ENCODE measurements at places on chromosomes 3 and 15.

DNA sequence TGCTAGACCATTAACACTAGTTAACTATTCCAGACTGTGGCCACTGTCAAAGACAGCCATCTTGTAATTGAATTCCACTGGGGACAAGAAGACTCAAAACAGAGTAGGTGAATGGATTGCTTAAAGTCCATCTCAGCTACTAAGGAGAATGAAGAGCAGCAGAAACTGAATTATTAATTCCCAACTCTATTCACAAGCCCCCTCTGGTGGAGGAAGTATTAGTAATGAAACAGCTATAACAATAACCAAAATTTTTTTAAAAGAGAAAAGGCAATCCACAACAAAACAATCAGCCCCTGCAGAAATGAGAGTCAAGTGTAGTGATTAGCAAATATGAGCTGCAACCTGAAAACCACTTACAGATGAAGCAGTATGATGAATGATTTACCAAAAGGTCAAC is 302.8 kb downstream of the FHIT start:
- no peak for DNase-seq

DNA sequence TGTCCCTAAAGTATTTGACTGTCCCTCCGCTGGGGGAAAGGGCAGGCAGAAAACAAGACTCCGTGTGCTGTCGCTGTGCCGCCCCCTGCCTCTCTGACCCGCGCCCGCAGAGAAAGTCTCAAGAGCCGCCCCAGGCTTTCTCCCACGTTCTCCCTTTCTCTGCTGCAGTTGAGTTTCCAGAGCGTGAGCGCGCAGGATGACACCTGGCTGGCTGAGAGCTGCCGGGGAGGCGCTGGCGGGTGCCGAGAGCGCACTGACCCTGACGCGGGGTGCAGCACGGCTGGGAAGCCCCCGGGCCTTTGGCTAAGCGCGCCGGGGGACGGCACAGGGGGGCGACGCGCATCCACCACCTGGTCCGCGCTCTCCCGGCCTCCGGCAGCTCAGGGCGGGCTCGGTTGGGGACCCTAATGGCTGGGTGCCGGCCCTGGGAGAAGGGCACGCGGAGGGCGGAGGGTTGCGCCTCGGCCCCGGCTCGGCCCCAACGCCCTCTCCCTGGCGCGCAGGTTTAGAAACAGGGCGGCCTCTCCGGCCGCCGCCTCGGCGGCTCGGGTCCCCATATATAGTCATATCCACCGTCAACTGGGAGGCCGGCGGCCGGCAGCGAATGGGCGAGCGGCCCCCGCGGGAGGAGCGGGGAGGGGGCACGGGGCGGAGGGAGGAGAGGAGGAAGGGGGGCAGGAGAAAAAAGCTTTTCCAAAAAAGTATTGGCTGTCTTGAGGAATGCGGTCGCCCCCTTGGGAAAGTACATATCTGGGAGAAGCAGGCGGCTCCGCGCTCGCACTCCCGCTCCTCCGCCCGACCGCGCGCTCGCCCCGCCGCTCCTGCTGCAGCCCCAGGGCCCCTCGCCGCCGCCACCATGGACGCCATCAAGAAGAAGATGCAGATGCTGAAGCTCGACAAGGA is at the start of gene TPM1:
Gene TPM1 (plus strand): TSS at position 774 of the 903 bp plus-strand sequence. CDS start 83 bp downstream, at position 857.
- no peak for DNase-seq

GRCh38 chr15:84387086-84387485 is 151.5 kb downstream of the GOLGA6L4 start:
- no peak for DNase-seq

- no peak for DNase-seq
Measured at GRCh38 chr3:143924522-143925285, 46.9 kb upstream of the DIPK2A start.

- no peak for DNase-seq
Measured at GRCh38 chr3:120615847-120616609, 19.9 kb downstream of the NDUFB4 start.

DNA sequence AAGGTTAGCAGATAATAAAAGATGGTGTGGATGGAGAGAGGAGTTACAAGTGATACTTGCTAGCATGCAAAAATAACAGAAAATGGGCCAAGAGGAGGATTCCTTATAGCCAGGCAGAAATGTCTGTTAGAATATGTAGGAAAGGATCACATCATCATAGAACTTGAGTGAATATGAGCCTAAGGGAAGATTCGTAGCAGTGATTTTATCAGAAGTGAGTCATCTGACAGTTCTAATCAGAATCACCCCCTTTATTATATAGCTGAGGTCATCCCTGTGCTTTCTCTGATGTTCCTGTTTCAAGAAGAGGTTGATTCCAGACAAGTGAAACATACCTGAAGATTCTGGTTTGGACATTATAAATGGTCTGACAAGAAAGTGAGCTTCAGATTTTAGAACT is 22.9 kb downstream of the EXOG start:
- DNase-seq = no peak

- DNase-seq = no peak
Measured at GRCh38 chr15:94312946-94313345, 81.6 kb downstream of the MCTP2 start.

DNA sequence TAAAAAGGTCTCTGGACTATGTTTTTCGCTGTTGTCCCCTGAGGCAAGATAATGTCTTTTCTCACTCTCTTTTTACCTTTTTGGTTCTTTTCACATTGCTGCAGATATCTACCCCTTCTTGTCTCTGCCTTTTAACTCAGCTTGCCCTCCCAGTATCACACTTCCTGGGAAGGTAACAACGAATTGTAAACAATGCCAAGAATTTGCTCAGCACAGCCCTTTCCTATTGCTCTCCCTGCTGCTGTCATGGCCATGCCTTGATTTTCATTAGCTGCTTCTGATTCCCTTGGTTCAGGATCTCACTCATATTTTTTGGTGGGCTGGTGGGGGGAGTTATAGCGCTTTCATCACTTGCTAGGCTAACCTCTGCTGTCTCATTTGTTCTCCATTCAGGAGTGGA is 123.1 kb upstream of the DPH6 start:
- DNase-seq = no peak

DNA sequence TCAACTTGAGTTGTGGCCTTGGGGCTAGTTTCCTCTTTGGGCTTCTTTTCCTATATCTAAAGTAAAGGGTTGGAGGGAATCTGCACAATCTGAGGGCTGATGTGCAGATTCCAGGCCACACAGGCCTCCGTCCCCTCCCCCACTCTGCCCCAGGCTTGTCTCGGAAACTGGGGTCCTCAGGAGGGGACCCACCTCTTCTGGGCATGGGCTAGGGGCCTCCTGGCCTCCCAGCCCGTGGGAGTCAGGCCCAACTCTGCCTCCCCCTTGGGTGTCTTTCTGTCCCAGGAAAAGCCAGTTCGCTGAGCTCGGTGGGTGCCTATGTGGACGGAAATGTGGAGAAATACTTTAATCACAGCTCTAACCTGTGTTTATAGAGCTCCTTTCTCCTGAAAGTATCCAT is 4.8 kb downstream of the SMAD6 start:
- DNase-seq = no peak

- DNase-seq = no peak
Measured at GRCh38 chr3:31481697-31482096, 51.0 kb upstream of the STT3B start.

GRCh38 chr3:99504258-99504657 is 134.1 kb upstream of the COL8A1 start:
- no peak for DNase-seq

- no peak for DNase-seq
Measured at GRCh38 chr3:57959423-57960173, 48.6 kb upstream of the FLNB start.

DNA sequence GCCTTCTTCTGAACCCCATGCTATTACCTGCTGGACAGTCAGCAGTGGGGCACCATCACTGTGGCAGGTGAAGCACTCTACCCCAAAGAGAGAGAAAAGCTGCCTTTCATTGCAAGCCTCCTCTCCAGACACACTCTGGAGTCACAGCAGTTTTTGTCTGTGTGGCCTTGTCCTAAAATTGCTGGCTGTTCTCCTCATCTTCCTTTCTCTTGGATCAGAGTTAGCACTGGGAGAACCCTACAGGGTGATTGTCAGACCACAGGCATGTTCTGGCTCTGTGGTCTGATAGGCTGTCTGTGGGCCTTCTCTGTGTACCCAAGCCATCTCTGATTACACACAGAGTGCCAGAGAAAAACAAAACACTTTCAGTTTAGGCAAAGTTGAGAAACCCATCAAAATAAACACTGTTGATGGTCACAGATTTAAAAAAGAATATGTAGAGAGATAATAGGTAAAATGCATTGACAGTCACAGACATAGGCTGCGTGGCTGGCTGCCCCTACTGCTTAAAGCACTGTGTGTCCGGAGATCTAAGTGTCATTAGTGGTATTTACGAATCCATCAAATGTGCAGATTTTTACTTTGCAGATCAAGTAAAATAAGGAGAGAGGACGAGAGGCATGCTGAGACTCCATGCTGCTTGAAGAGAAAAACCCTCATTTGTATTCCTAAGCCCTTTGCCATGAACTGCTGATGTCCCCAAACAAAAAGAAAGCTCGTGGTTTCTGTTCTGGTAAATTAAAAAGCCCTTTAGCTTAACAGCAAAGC is 689.9 kb downstream of the TUSC7 start:
- DNase-seq = no peak

DNA sequence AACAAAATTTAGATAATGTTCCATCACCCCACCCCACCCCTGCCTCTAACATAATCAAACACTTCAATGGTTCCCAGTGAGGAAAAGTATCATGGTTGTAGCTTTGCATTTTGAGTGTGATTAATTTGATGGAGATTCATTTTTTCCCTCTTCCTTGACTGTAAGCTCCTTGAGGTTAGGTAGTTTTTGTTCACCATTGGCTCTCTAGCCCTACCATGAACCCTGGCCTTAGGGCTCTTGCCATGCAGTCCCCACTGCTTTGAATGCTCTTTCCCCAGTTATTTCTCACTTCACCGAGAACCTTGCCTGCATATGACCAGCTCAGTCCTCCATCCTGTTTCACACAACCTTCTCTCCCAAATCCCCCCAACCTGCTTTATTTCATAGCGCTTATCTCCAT is 5.0 kb upstream of the MBNL1 start:
- no peak for DNase-seq

DNA sequence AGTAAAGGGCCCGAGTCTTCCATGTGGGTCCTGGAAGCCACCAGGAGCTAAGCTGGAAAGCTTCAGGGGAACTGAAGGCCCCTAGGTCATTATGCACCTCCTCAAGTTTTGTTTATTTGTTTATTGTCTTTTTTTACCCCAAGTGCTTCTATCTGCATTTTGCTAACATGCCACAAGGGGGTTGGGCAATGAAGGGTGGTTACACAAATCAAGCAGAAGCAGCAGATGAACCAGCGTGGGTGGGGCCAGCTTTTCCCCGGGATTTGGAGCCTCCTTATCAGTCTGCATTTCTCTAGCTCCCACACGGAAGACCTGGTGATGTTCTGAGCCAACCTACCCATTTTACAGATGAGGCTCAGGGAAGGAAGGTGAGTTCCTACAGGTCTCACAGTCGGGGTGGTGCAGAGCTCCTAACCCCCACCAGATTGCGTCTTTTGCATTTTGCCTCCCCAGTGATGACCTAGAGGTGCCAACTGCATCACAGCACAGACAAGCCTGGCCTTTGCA is 16.8 kb downstream of the TMC3 start:
- no peak for DNase-seq

DNA sequence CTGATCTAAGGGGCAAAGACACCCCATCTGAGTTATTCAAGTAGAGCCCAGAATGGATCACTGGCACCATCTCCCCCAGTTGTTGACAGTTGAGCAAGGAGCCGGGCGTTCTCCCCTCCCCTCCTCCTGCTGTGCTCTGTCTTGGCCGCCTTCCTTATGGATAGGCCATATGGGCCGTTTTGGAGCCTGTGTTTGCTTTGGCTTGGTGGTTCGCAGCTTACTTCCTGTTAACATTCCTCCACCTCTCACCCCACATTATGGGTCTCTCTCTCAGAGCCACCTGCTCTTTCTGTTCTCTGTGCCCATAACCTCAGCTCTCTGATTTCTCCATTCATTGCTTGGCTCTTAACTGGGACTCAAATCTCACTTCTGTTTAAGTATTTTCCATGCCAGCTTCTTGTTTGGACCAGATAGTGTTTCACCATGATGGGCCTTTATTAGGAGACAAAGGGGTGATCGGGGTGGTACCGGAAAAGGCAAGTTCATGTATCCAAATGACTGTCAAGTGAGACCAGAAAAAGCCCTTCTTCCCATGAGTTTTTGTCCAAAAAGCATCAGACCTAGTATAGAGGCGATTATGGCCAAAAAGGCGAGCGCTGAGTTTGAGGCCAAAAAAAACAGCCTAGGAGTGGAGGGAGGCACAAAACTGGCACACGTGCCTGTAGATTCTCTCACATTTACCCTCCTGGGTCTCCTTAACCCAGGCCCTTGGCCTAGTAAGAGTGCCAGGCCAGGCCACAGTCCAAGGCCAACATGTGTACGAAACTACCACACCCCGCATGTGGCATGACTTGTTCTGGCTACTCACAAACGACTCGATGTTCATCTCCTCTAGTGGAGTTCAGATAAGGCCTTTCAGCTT is 62.6 kb downstream of the DUT start:
- DNase-seq = no peak

DNA sequence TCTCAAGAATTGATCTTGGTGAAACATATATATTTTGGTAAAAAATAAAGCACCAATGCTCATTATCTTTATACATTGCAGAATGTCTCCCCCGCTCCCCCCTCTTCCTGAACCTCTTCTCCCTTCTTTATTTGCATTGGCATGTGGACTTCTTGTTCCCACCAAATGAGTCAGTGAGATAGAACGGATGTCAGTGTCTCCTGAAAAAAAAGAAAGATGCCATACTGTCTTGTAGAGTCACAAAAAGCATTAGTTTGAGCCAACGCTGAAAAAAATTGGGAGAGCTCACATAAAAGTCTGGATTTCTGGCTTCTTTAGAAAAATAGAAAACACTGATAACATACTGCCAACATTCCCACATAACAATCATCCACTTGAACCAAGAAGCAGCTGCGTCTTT is 32.0 kb upstream of the STXBP5L start:
- DNase-seq = no peak

- DNase-seq = no peak
Measured at GRCh38 chr3:130258532-130258952, 86.9 kb upstream of the COL6A5 start.

DNA sequence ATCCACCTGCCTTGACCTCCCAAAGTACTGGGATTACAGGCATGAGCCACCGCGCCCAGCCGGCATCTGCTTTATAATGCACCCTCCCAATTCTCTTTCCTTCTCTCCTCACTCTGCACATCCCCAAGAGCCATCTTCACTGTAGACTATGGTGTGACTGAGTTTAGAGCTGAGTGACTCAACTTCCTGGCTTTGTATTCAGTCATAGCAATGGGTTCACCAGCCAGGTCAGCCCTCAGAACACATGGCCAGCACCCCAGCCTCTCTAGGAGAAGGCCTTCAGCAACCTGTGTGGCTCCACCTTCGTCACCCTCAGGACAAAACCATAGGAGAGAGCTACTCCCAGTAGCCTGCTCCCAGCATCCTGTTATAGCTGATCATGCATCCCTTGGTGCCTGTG is 33.0 kb downstream of the ARID3B start:
- no peak for DNase-seq

GRCh38 chr15:29952225-29952624 is 130.0 kb upstream of the TJP1 start:
- no peak for DNase-seq

Measured in stimulated activated CD4-positive, alpha-beta T cell treated with anti-CD3 and anti-CD28 coated beads, Interleukin-1b, Interleukin-23, amount 100 ng/mL, for 1 hour (primary cell).